ENCODE measurements at places on chromosomes 6 and 20. TPM values are rescaled to one million over a fixed set of nuclear protein-coding genes. Genes with fewer than 3 reads are reported as not detected.

DNA sequence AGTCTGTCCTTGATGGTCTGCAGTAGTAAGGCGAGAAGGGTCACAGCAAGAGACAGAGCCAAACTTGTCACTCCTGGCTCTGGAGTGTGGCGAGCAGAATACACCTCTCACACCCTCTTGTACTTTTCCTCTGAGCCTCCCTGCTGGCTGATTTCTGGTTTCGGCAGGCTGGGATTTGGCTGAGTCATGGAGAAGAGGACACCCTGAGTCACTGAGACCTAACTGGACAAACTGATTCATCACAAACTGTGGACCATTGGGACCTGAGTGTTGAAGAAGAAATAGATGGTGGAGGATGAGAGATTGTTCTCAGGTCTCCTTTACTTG, 101.7 kb downstream of the F13A1 start:
- no peak for DNase-seq

DNA sequence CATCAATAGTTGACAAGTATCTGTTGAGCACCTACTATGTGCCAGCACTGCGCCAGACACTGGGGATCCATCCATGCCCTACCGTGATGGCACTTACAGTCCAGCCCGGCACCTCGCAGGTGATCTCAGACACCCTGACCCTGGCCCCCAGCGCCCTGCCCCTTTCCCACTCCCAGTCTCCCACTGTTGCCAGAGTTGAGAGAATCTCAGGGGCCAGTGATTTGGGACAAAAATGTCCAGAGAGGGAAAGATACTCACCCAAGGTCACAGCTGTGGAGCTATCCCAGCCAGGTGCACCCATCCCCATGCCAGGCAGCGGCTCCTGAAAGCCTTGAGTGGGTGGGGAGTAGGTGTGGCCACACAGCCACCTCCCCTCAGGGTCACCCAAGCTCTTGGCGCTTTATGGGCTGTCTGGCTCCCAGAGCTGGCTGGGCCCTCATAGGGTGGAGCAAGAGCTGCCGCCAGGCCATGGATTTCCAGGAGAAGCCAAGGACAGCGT, 3.3 kb downstream of the PI16 start:
- DNase-seq, result peak; percentile 86

GRCh38 chr6:93123585-93123984, 295.8 kb downstream of the EPHA7 start:
- no peak for DNase-seq

DNA sequence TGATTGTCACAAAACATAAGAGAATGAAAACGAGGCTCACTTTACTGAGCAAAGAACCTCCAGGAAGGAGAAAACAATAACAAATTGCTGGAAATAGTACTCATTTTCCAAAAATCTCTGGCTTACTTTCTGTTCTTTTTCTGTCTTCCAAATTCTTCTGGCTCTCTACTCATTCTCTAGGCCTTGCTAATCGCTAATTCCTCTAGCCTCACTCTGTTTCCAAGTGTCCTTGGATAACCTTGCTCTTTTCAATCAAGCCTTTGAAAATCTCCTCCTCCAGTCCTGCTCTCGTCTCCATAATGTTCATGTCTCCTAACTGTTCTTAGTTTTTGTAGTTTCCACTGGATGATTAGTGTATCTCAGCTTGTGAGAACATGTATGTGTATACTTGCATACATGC, 96.2 kb upstream of the MAP7 start:
- no peak for DNase-seq

- no peak for DNase-seq
Observed at GRCh38 chr20:4217349-4217841, 202.0 kb upstream of the RNF24 start.

GRCh38 chr6:135044639-135045038, 10.0 kb downstream of the HBS1L start:
- DNase-seq, result no peak

ALDH8A1 gene
- total RNA-seq, result 1.4 TPM

- DNase-seq, result no peak
Observed at GRCh38 chr20:11195169-11195568, 521.4 kb upstream of the JAG1 start.

DNA sequence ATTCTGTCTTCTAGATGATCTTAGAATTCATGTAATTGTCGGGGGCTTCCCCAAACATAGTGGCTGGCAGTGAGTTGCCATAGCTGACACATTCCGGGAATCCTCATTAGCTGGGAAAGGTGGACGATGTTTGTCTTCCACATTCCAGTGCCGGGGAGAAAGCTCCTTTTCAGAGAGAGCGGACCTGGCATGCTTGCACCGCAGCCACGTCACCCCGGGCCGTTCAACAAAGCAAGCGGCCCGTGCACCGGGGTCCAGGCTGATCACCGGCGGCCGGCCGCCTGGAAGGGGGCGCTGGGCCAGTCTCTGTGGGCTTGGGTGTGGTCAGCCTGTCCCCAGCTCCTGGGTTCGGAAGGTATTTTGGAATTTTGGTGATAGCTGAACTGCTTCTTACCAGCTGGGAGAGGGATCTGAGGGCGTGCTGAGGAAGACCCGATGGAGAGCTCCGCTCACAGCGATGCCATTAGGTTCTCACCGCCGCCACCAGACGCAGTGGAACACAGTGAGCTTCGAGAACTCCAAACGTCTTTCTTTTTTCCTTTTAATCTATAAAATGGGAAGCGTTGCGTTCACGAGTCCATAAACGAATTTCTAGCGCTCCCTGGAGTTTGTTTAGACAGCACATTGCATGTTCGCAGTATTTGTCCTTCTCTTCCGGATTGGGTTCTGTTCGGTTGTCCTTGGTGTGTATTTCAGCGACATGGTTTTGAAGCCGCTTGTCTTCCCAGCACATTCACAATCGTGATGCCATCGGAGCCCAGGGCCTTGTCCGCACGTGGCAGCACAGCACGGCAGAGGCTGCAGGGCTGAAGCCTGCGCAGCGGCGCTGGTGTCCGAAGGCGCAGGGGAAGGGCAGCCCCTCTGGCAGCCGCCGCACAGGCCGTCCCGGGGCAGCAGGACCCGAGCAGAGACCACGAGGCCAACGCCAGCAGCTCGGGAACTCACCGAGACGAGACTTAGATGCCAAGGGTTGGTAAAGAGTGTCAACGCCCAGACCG, 557.6 kb downstream of the QKI start:
- DNase-seq, result no peak

HAO1 gene
- total RNA-seq, result 0.23 TPM

DNA sequence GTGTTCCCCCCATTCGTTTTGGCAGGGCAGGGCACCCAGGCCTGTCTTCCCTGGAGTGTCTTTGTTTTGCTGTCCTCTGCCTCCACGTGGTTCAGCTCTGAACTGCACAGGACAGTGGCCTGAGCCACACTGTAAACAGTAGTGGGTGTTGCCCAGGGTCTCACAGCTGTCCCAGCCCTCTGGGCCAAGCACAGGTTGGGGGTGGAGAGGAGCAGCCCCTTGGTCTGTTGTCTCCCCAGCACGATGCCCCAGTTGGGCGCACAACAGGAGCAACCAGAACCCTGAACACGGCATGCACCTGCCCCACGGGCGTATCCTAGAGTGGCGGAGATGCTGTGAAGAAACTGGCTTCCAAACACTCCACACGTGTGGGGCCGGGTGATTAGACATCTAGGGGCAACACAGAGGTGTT, 14.4 kb downstream of the CCDC167 start:
- DNase-seq, result no peak

DNA sequence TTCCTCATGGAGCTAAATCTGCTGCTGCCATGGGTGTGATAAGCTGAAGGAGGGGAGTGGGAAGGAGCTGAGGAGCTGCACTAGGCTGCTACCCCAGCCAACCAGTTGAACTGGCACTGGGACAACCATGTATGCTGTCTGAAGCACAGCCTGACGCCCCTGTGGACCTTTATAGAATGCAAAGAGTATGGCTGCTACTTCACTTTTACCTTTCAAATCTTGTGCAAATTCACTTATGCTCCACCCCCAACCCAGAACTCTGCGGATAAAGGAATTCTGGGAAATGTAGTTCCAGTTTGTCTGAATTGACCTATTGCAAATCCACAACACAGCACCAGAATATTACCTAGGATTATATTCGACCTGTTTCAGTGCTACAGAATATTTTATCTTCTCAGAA, 217.4 kb upstream of the SLC35B3 start:
- DNase-seq, result no peak

All from pancreas (tissue), 10 donors.